ENCODE measurements at places on chromosomes 12 and 14.

- DNase-seq: no peak
These were observed 28.0 kb upstream of the TXNRD1 start for GRCh38 chr12:104187446-104188155.

DNA sequence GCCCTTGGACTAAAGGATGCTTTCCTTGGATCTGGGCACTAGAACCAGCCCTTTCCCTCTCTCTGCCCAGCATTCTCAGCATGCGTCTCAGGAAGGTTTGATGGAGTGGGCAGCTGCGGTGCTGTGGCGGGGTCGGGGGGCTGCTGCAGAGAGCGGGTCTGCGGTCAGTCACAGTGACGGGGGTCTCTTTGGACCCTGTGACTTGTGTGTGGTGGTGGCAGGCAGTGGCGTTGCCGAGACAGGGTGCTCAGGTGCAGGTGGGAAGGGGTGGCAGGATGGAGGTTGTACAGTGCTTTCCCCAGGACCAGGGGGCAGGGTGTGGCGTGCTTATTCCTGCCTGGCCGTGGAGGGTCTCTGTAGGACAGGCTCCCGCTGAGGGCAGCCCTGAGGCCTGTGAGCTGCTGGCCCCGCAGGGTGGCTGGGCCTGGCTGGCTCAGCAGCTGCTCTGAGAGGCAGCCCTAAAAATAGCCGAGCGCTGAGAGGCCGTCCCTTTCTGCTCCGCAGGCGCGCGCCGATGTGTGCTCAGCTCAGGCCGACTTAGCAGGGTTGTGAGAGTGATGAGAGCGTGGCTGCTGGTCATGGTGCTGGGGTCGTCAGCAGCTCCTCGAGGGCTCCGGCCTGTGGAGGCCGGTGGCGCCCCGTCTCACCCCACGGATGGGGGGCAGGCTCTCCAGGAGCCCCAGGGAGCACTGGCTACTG, 9.7 kb downstream of the PACS2 start:
- DNase-seq: no peak

DNA sequence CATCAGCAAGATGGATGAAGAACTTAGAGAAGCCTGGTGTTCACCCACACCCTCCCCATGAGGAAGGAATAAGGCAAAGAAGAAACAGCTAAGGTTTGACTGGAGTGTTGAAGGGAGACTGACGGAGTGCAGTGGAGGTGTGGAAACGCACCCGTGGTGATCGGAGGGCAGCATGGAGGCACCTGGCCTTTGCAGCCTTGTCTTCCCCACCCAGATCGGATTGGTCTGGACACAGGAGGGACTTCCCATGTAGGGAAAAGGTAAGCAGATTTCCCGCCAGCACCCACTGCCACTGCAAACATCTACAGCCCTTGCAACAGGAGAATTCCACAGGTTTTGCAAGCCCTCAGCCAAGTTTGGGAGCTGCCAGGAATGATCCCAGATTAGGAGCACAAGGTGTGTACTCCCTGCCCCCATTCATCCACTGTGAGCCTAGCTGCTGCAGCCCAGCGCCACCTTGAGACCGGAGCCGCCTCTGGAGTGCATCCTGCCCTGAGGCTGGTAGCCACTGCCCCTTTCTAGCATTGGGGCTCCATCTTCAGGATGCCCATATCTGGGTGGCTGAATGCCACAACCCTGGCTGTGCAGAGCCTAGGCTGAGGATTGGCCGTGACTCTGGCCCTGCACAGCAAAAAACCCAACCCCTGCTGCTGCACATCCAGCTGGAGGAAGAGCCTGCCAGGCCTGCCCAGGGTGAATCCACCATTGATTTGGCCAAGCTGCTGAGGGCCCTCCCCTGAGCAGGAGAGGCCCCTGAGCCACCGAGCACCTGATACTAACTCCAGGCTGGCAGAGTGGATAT, 411.1 kb downstream of the TMEM121 start:
- DNase-seq: no peak

GRCh38 chr14:56274556-56274955, 156.3 kb downstream of the PELI2 start:
- no peak for DNase-seq

DNA sequence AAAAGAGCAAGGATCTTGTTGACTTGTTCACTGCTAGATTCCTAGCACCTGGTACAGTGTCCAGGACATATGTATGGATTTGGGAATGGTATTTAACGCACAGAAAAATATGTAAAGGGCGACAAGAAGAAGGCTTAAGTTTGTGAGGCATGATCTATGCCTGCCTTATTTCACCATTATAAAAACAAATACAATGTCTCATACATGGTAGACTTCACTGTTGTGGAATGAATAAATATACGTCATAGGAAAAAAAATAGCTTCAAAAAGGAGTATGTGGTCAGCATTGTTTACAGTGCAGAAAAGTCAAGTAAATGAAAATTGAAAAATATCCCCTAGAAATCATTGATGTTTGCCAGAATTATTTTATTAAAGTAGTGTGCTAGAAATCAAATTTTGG, 30.0 kb downstream of the HCFC2 start:
- no peak for DNase-seq

GRCh38 chr12:46944771-46945170, 119.0 kb upstream of the SLC38A4 start:
- DNase-seq: no peak

DNA sequence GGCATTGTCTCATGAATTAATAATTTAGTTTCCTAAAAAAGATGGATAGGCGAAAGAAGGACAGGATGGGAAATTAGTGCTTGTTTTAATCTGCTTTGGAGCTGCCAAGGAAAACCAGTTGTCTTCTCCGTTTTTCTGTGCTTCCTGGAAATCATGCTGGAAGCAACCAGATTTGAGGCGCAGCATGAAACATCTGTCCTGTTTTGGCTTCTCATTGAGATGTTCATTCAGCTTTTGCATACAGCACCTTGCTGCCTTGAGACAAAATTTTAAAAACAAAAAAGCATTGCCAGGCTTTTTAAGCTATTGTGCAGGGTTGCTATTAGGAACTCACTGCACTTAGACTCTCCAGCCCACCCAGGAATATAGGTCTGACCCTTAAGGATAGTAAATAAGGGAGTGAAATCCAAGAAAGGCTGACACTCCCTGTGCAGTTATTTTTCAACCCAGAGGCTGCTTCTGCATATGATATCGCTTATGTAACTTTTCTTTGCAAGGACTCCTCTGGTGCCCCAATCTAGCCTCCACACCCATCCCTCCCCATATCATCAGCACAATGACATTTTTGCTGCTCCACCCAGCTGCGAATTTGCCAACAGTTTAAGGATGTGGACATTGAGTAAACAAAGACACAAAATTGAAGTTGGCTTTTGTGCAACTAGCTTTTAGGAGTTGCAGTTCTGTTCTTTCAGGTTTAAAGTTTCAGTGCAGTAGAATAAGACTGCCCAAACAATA, 46.9 kb upstream of the MDM1 start:
- no peak for DNase-seq

- DNase-seq: no peak
These were observed 42.5 kb upstream of the BCAT1 start for GRCh38 chr12:24991209-24992049.

- DNase-seq: no peak
These were observed 60.0 kb downstream of the NCOR2 start for GRCh38 chr12:124507188-124508109.

DNA sequence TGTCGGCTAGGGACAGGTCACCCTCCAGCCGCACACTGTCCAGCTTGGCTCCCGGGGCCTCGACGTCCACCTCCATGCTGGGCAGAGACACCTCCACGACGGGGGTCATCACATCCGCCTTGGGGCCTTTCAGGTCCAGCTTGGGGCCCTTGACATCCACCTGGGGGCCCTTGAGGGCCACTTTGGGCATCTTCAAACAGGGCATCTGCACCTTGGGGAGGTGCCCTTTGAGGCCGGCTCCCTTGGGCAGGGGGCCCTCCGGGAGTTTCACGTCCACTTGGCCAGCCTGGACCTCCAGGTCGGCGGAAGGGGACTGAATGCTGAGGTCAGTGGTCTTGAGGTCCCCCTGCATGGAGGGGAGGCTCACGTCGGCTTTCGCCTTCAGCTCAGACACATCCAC, 17.9 kb downstream of the PLD4 start:
- no peak for DNase-seq

GRCh38 chr14:96582995-96583394, 80.8 kb downstream of the PAPOLA start:
- DNase-seq: no peak

- DNase-seq: no peak
These were observed 97.9 kb downstream of the RERGL start for GRCh38 chr12:17992002-17992656.

DNA sequence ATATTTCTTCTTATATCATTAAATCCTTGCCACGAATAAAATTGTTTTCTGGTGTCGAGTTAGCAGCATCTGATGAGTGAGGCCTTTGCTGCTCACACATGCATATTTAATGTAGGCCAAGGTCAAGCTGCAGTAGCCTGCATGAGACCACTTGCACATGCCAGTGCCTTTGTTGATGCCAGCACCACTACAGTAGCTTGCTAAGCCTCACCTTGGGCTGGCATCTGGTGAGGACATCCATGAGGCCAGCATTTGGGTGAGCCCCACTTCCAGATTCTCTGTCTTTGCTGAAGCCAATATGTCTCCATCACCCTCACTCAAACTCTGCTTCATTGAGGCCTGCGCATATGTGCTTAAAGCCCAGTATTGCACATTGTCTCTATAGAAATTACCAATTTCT, 8.0 kb downstream of the CCDC59 start:
- DNase-seq: no peak

- no peak for DNase-seq
These were observed 121.1 kb upstream of the MDM1 start for GRCh38 chr12:68453278-68453677.

DNA sequence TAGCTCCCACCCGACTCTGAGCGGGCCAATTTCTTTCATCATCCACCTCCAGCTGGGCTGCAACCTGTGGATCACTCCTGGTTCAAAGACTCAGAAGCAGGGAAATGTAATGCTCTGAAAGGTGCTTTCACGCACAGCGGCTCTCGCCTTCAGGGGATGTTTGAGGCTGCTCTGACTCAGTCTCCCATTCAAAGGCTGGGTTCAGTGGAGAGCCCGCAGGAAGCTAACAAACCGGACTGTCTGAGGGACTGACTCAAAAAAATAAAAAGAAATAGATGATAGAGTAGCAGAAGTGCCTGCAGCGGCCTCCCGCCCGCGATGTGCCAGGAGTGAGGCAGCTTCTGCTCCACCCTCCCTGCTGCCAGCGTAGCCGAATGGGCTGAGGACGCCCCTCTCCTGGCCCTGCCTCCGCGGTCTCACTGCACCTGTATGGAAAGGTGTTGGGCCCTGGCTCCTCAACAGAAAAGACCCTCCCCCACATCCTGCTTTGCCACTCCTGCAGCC, 98.0 kb downstream of the GCH1 start:
- no peak for DNase-seq

All from activated naive CD4-positive, alpha-beta T cell treated with Interleukin-2 at 50 U/mL for 16 hours (primary cell).